ENCODE measurements at places on chromosomes 11 and 22. TPM values are rescaled to one million over a fixed set of nuclear protein-coding genes. Genes with fewer than 3 reads are reported as not detected.

The SSTR3 gene
- 0.69 TPM for total RNA-seq

The SCARF2 gene
- total RNA-seq = 45.7 TPM

The LRRN4CL gene
- total RNA-seq = 1.6 TPM

The MYOD1 gene
- not detected for total RNA-seq

The CDC42EP1 gene
- total RNA-seq = 38.5 TPM

The GAL3ST3 gene
- total RNA-seq = 4.9 TPM

The SREBF2 gene
- 130 TPM for total RNA-seq

The SULT4A1 gene
- 7.2 TPM for total RNA-seq

The KRTAP5-7 gene
- 0.25 TPM for total RNA-seq

The CRYBA4 gene
- total RNA-seq = not detected

The ACTN3 gene
- total RNA-seq = 0.11 TPM

The MIAT gene
- 7.0 TPM for total RNA-seq

The HRAS gene
- 39.3 TPM for total RNA-seq

The APOA4 gene
- total RNA-seq = not detected

- H3K4me3 ChIP-seq = no peak overlapping the region
- no peak for DNase-seq
- H3K27me3 ChIP-seq = no peaks in the 10 kb centered on the region
- H3K36me3 ChIP-seq = peaks cover 19% of the 10 kb centered on the region
- no peak overlapping the region for H3K27ac ChIP-seq
- H3K4me1 ChIP-seq = peaks cover 13% of the 10 kb centered on the region
These were observed 110.6 kb upstream of the BID start for GRCh38 chr22:17884893-17885292.

- no peak overlapping the region for H3K4me3 ChIP-seq
- DNase-seq = no peak
- H3K36me3 ChIP-seq = no peaks in the 10 kb centered on the region
- H3K27me3 ChIP-seq = peaks cover 2% of the 10 kb centered on the region
These were observed 3.7 kb downstream of the CST6 start for GRCh38 chr11:66015454-66015881.

DNA sequence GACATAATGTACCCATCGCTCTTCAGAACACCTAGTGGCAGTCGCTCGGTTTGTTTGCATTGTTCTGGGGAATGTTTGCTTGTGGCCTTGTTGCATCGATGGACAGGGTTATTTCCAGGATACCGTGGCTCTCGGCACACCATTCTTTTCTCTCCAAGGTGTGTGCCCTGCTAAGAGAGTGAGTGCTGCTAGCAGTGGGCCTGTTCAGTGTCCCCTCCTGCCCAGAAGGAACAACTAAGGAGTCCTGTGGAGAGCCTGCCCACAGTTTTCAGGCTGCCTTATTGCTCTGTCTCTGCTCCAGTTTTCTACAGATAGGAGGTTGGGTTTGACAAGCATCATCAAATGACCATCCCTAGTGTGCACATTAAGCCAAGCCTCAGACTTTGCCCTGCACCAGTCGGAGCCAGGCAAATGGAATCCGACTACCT is 1.4 kb downstream of the CRY2 start:
- DNase-seq = no peak
- peaks cover 18% of the 10 kb centered on the region for H3K4me1 ChIP-seq
- peak overlapping the region; percentile 81 for H3K4me3 ChIP-seq
- H3K36me3 ChIP-seq = no peaks in the 10 kb centered on the region
- H3K27ac ChIP-seq = peak overlapping the region; percentile 88
- H3K27me3 ChIP-seq = peaks cover 23% of the 10 kb centered on the region

DNA sequence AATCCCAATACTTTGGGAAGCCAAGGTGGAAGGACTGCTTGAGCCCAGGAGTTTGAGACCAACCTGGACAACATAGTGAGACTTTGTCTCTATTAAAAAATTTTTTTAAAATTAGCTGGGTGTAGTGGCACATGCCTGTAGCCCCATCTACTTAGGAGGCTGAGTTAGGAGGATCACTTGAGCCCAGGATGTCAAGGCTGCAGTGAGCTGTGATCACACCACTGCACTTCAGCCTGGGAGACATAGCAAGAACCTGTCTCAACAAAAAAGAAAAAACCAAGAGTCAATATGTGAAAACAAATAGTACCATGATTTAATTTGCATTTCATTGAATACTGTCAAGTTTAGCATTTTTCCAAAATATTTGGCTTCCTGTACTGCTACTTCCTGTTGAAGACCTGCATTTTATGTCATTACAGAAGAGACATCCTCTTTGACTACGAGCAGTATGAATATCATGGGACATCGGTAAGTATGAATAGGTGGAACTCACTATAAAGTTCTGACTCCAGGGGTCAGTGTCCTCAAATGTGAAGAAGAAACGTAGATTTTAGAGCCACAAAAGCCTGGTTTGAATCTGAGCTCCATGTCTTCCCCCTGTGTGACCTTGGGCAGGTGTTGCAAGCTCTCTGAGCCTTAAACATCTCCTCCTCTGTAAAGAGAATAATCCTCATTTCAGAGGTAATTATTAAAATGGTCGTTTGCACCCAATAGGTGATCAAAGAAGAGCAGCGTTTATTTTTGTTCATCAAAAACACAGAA is 16.0 kb downstream of the CDC45 start:
- DNase-seq = no peak
- H3K4me3 ChIP-seq = no peak overlapping the region
- peaks cover 9% of the 10 kb centered on the region for H3K36me3 ChIP-seq
- H3K27me3 ChIP-seq = no peaks in the 10 kb centered on the region
- H3K27ac ChIP-seq = no peak overlapping the region

DNA sequence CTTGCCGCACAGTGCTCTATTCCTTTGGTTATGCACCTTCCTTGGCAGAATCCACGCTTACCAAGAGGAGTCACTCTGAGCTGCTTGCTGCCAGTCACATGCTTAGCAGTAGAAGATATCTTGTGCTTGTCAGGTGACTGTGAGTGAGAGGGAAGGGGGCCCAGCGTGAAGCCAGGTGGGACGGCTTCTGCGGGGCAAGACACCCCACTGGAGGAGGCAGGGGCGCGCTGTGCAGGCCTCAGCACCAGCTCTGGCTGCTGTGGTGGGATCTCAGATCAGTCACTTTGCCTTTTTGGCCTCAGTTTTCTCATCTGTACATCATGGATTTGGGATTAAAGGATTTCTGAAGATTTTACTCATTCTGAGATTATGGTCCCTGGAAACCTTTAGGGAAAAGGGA is 63.9 kb upstream of the B3GAT1 start:
- H3K27ac ChIP-seq = no peak overlapping the region
- no peaks in the 10 kb centered on the region for H3K36me3 ChIP-seq
- peaks cover 80% of the 10 kb centered on the region for H3K27me3 ChIP-seq
- DNase-seq = no peak
- H3K4me1 ChIP-seq = no peaks in the 10 kb centered on the region

GRCh38 chr22:46727813-46728364 is 10.2 kb downstream of the CERK start:
- H3K4me3 ChIP-seq = no peak overlapping the region
- peaks cover 19% of the 10 kb centered on the region for H3K4me1 ChIP-seq
- no peak for DNase-seq
- H3K27ac ChIP-seq = no peak overlapping the region
- peaks cover 4% of the 10 kb centered on the region for H3K36me3 ChIP-seq

DNA sequence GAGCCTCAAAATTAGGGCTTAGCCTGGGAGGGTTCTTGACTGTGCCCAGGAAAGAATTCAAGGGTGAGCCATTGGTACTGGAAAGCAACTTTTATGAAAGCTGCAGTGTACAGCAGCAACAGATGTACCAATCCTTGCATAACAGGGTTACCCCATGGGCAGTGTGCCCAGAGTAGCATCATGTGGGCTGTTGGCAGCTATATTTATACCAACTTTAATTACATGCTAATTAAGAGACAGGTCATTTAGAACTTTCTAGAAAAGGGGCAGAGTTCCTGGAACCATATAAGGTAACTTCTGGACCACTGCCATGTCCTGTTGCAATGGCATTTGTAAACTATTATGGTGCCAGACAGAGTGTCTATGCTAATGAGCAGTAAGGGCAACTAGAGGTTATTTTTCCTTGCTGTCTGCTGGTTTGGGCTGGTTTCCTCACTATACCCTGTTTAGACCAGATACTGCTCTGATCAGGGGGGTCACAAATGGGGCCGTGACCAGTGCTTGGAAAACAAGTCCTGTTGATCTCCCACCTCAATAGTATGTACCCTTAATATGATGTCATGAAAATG is 1120.5 kb upstream of the RAG2 start:
- H3K27ac ChIP-seq = no peak overlapping the region
- peaks cover 16% of the 10 kb centered on the region for H3K4me1 ChIP-seq
- no peaks in the 10 kb centered on the region for H3K36me3 ChIP-seq
- no peaks in the 10 kb centered on the region for H3K27me3 ChIP-seq
- H3K4me3 ChIP-seq = no peak overlapping the region

GRCh38 chr11:97430877-97431276 is 1041.1 kb downstream of the JRKL start:
- no peak overlapping the region for H3K4me3 ChIP-seq
- no peaks in the 10 kb centered on the region for H3K36me3 ChIP-seq

DNA sequence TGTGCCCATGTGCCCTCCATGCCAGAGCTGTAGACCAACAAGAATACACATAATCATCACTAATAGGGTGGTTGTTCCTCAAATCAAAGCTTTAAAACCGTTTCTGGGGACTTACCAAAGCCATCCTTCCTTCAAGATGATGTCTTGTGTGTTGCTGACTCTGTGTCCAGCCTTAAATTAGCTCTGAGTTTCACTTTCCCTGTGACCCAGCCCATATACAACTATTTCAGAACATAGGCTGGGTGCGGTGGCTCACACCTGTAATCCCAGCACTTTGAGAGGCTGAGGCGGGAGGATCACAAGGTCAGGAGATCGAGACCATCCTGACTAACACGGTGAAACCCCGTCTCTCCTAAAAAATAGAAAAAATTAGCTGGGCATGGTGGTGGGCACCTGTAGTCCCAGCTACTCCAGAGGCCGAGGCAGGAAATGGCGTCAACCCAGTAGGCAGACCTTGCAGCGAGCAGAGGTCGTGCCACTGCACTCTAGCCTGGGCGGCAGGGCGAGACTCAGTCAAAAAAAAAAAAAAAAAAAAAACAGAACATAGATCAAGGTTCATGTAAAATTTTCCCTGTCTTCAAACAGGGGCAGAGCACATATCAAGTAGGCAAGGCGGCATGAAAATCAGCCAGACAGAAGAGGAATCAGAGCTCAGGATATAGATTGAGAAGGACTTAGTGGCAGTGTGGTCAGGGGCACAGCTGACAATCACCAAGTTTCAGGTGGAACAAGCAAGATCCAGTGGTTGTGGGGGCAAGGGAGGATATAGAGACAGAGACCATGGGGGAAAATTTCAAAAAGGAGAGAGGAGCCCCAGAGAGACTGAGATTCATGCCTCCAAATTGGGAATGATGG is at the start of gene PLAAT2:
TSS of gene PLAAT2 (minus strand) at position 179 of the 855 bp plus-strand sequence. CDS start at position 124, 55 bp downstream.
- H3K4me1 ChIP-seq = peaks cover 20% of the 10 kb centered on the region
- no peak within 1 kb of the TSS for H3K4me3 ChIP-seq
- no peak within 1 kb of the TSS for H3K27ac ChIP-seq
- no peaks in the 10 kb centered on the region for H3K27me3 ChIP-seq

DNA sequence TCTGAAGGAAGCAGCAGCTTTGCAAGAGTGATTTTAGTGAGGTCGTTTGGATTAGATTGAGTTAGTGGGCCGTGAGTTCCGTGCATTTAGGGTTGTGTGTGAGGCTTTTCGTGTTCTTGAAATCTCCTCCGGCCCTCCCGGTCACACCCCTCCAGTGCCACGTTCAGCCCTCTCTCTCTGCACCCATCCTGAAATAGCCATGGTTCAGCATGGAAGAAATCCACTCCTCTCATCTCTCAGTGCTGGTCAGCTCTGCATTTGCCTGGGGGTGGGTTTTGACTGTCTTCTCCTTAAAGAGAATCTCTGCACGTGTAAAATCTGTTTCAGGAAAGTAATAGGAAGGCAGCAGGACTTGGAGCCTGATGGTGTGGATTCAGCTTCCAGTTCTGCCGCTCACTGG is 19.8 kb downstream of the BARX2 start:
- H3K36me3 ChIP-seq = peaks cover 3% of the 10 kb centered on the region
- H3K27me3 ChIP-seq = no peaks in the 10 kb centered on the region
- H3K4me3 ChIP-seq = no peak overlapping the region
- peaks cover 39% of the 10 kb centered on the region for H3K4me1 ChIP-seq

- peaks cover 9% of the 10 kb centered on the region for H3K36me3 ChIP-seq
- no peak overlapping the region for H3K4me3 ChIP-seq
- peak overlapping the region; percentile 58 for H3K27ac ChIP-seq
- H3K4me1 ChIP-seq = peaks cover 27% of the 10 kb centered on the region
These were observed 44.4 kb downstream of the SVIP start for GRCh38 chr11:22785251-22785650.

- no peak for DNase-seq
- no peak overlapping the region for H3K27ac ChIP-seq
These were observed 86.5 kb upstream of the B3GAT1 start for GRCh38 chr11:134498326-134499139.

DNA sequence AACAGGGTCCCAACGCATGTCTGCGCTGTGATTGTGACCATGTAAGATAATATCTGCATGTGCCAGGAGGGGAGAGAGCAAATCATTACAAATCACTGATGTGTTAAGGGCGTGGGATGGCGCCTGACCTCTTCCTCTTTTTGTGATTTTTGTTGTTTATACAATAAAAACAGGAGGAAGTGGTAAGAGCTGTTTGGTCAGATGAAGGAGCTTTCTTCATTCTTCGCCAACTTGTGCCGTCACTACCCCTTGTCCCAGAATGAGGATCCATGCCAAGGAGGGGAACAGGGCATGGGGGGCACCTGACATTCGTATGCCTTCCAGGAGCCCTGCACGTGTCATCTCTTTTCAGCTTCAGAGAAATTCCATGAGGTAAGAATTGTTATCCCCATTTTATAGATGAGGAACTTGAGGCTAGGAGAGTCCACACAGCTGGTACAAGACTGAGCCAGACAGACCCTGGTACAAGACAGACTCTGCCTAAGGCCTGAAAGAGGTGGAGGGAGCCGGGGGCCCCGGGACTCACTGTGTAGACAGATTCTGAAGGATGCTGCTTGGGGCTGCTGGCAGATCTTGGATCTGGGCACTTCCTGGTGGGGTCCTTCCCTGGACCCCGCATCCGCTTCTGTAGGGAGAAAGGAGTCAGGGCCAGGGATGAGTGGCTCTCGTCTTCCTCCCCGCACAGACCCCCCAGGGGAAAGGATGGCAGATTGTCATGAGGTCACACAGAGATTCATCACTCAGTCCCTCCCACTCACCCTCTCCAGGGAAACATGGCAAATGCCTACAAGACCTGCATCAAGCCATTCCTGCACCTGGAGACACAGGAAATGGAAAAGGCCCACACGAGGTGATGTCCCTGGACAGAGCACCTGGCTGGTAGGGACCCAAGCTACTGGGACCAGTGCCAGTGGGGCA is 34.6 kb downstream of the NFAM1 start:
- H3K4me3 ChIP-seq = no peak overlapping the region
- no peaks in the 10 kb centered on the region for H3K27me3 ChIP-seq
- no peak overlapping the region for H3K27ac ChIP-seq
- H3K4me1 ChIP-seq = peaks cover 4% of the 10 kb centered on the region
- no peak for DNase-seq
- H3K36me3 ChIP-seq = no peaks in the 10 kb centered on the region

GRCh38 chr22:33073989-33074418 is 15.8 kb upstream of the SYN3 start:
- no peaks in the 10 kb centered on the region for H3K4me1 ChIP-seq
- no peak overlapping the region for H3K4me3 ChIP-seq
- DNase-seq = no peak
- H3K27me3 ChIP-seq = peaks cover 45% of the 10 kb centered on the region
- no peak overlapping the region for H3K27ac ChIP-seq

- no peak overlapping the region for H3K27ac ChIP-seq
- no peaks in the 10 kb centered on the region for H3K27me3 ChIP-seq
- no peak overlapping the region for H3K4me3 ChIP-seq
- peaks cover 9% of the 10 kb centered on the region for H3K4me1 ChIP-seq
- H3K36me3 ChIP-seq = no peaks in the 10 kb centered on the region
- DNase-seq = no peak
These were observed 301.9 kb upstream of the ZC3H12C start for GRCh38 chr11:109791337-109791736.
